ENCODE measurements at places on chromosomes 11 and 22.

DNA sequence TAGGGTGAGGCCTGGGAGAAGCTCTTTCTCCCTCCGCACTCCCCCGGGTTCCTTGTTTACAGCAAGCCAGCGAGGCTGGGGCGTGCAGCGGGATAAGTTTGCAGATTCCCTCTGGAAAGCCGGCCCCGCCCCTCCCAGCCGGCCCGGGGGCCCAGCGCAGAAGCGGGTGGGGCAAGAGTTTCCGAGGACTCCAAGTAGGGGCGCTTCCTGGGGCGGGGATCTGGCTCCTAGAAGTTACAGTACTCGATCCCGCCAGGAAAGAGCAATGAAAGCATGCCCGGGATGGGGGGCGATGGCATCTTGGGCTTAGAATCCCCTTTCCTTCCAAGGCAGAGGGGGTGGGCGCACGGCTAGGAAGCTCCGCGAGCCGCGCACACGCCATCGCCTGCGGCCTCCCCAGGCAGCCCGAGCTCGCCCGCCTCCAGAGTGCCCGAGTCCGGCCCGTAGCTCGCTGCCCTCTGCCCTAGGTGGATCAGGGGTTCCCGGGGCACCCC lies 385 bp downstream of the TST start:
- no peak for DNase-seq

GRCh38 chr11:27907091-27907490 lies 200.9 kb downstream of the KIF18A start:
- no peak for DNase-seq

DNA sequence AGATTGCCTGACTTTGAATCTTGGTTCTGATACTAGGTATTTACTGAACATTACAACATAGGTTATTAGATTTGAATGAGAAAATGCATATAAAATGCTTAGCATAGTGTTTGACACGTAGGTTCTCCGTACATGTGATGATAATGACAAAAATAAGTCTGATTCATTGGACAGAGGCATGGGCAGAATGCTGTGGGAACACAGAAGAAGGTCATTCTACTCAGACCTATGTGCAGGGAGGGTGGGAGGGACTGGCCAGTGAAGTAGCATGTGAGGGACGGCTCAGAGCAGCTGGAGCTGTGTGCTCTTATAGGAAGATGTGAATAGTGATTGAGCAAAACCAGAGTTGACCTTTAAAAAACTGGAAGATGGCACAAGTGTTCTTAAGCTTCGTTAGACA lies 256.8 kb upstream of the RAG2 start:
- DNase-seq: no peak

DNA sequence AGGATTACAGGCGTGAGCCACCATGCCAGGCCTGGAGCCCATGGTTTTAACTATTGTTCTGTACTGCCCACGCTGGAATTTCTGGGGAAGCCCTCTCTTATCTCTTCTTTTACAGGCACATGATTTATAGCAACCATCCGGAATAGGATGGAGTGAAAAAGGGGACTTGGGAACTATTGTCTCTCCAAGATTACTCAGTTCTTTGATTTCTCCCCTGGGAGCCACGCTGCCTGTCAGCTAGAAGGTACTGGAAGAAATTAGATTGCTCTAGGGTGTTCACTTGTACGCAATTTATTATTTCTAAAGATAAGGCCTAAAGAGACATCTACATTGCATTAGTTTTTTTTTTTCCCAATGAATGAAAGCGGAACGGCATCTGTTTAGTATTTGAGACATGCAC lies 65.6 kb upstream of the PTPRJ start:
- DNase-seq: no peak

- no peak for DNase-seq
These were observed at the start of gene SLC25A18 for GRCh38 chr22:17562906-17563870. Gene SLC25A18 (plus strand): TSS chr22:17563498. CDS start chr22:17579945, 16,447 bp downstream.

Data from NCI-H526 (cell line).